GM12878 (cell line): ENCODE measurements at places on chromosomes 7 and 10. TPM values are rescaled to one million over a fixed set of nuclear protein-coding genes. Genes with fewer than 3 reads are reported as not detected.

Gene GRM3
- 0.21 and 0.49 TPM in 2 replicates for total RNA-seq

Gene ASB13
- total RNA-seq, result 0.59 and 0.90 TPM in 2 replicates

Gene WDR11
- 38.2 and 43.4 TPM in 2 replicates for total RNA-seq

Gene CAV2
- 1.8 and 2.7 TPM in 2 replicates for total RNA-seq

Gene PDLIM1
- 527 and 530 TPM in 2 replicates for total RNA-seq

Gene FRG2B
- total RNA-seq, result not detected in 2 replicates

Gene FOXP2
- 1.8 and 2.1 TPM in 2 replicates for total RNA-seq

Gene NUPR2
- not detected in 2 replicates for total RNA-seq

Gene SORBS1
- 0.51 and 0.56 TPM in 2 replicates for total RNA-seq

Gene ATG9B
- 0.36 and 0.48 TPM in 2 replicates for total RNA-seq

Gene CDHR1
- total RNA-seq, result 0.41 and 0.82 TPM in 2 replicates

Gene GCC1
- total RNA-seq, result 14.7 and 14.9 TPM in 2 replicates

Gene FAM180A
- total RNA-seq, result not detected in 2 replicates

Gene BEND7
- total RNA-seq, result 0.13 TPM in 1 of 2 replicates, not detected in the other
